Activated CD8-positive, alpha-beta memory T cell treated with anti-CD3 and anti-CD28 coated beads for 36 hours (primary cell): ENCODE measurements at places on chromosomes 11 and 22. TPM values are rescaled to one million over a fixed set of nuclear protein-coding genes. Genes with fewer than 3 reads are reported as not detected.

OR51I1 gene
- total RNA-seq = not detected

SCGB1A1 gene
- not detected for total RNA-seq

ZPR1 gene
- 111 TPM for total RNA-seq

CASP5 gene
- total RNA-seq = not detected

COMT gene
- 96.2 TPM for total RNA-seq

CNGA4 gene
- total RNA-seq = not detected

MRGPRE gene
- not detected for total RNA-seq

MISFA gene
- total RNA-seq = 0.88 TPM
